Frontal cortex (tissue), 4 donors: ENCODE measurements at places on chromosomes 5 and 9.

GRCh38 chr9:119709431-119709830, 340.2 kb upstream of the BRINP1 start:
- DNase-seq, result no peak

GRCh38 chr9:83011611-83012010, 51.3 kb downstream of the RASEF start:
- no peak for DNase-seq

GRCh38 chr5:60927450-60927849, 17.4 kb downstream of the ERCC8 start:
- no peak for DNase-seq

- peak; percentile 14 for DNase-seq
Observed at GRCh38 chr9:21096172-21096900, 18.6 kb upstream of the IFNB1 start.

GRCh38 chr9:13027879-13028278, 251.6 kb downstream of the MPDZ start:
- DNase-seq, result no peak

GRCh38 chr5:123845356-123846100, 333.6 kb downstream of the CSNK1G3 start:
- no peak for DNase-seq

DNA sequence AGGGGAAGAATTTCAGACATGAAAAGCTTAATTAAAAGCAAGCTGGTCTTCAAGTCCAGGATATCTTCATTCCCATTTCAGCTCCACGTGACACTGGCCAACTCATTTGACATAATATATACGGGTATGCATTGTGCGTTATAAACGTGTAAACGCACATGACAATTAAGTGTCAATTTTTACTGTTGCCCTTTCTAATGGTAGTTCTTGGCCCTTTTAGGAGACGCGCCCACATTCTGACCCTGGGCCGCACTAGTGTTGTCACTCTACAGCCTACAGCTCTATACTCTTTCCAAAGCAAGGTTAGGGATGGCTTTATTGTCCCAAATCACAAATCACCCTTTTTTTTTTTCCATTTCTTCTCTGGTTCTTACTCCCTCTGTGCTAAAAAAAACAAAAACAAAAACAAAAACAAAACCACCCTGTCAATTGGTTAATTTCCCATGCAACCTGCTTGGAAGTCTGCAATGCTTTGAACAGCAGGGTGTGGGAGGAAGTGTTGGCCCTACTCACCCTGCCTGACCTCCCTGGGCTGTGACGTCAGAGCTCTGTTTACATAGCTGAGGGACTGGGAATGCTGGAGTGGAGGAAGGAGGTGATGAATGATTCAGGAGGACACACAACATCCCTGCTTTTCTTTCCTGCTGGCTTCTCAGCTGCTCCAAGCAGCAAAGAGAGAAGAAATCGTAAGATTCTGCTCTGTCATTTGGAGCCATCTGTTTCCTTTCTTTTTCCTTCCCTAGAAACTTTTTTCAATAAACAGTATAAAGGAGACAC, 19.3 kb downstream of the RFK start:
- DNase-seq, result no peak

DNA sequence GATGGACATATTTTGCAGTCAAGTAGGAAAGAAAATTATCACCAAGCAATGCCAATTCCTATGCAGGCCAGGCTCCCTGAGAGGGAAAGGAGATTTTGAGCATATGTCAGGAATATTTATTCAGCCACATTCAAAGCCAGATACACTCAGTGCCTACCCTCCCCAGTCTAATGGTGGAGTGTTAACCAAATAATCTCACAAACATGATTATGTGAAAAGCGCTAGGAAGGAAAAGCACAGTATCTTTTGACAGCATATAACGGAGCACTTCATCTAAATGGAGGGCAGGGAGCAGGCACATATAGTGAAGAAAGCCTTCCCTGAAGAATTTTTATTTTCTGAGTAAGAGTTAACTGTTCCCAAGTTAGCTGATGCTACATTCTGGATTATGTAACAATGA, 80.3 kb upstream of the SLC30A5 start:
- DNase-seq, result no peak

DNA sequence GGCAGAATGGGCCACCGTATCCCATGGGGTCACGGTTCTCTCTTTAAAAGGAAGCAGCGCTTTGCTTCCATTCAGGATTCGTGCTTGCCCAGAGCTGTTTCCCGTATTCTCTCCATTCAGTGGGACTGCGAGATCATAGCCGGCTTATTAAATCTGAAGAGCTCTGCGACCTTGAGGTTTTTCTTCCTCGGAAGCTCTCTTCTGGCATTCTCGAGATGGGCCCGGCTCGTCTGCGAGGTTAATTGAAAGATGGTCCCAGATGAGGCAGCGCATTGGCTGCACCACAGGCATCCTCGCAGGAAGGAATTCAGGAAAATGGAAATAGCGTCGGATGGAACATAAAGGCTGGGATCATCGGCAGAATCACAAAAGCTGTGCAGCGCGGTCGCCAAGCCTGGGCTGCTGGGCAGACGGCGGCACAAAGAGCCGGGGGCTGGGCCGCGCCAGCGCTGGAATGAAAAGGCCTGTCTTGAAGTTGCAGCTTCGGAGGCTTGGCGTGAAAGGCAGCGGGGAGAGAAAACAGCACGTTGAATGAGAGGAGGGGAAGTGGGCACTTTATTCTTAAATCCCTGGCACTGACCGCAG, 236.2 kb downstream of the IRX2 start:
- no peak for DNase-seq

DNA sequence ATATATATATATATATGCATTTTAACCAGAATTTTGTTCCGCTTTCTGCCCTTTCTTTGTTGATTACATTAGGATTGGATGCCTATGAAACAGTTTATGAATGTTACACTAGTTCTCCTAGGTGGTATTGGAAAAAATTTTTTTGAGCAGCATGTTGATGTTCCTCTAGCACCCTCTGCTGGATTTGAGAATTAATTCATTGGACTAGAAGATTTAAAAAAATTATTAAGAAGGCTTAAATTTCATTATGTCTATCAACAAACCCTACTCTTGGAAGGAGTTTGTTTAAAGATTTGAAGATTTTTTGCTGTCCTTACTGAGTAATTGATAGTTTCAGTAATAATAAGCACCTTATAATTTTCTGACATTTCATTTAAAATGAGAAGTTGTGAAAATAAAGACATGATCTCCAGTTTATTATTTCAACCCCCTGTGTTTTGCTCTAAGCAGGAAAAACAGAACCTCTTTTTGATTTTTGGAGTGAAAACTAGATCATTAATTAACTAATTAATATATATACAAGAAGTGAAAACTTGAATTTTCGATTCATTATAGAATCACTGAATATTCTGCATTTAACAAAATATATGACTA, 89.6 kb downstream of the CCDC171 start:
- peak; percentile 25 for DNase-seq

- DNase-seq, result no peak
Observed at GRCh38 chr5:115324021-115324420, 27.6 kb upstream of the CCDC112 start.

GRCh38 chr9:68887232-68887631, 126.7 kb downstream of the PRKACG start:
- no peak for DNase-seq

GRCh38 chr5:8247049-8247899, 378.3 kb downstream of the MTRR start:
- DNase-seq, result no peak

DNA sequence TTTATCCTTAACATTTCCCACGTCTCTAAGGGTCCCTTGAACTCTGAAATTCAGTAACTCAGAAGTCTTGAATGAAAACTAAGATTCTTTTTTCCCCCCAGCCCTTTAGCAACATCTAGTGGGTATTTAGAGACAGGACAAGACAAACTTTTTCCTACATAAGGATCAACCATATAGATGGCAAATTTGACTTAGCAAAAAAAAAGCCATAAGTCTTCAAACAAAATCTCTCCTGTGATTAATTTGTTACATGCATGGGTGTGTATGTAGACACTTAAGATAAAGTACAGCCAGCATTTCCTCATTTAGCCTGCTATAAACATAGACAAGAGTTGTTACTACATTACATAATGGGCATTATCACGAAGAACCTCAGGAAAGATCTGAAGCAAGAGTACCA, 29.1 kb upstream of the ANKRD31 start:
- DNase-seq, result no peak

- no peak for DNase-seq
Observed at GRCh38 chr5:117881426-117882230, 1106.7 kb downstream of the DTWD2 start.
